Right forelimb (tissue), 1 donor: ENCODE measurements at places on chromosomes 12 and 14.

DNA sequence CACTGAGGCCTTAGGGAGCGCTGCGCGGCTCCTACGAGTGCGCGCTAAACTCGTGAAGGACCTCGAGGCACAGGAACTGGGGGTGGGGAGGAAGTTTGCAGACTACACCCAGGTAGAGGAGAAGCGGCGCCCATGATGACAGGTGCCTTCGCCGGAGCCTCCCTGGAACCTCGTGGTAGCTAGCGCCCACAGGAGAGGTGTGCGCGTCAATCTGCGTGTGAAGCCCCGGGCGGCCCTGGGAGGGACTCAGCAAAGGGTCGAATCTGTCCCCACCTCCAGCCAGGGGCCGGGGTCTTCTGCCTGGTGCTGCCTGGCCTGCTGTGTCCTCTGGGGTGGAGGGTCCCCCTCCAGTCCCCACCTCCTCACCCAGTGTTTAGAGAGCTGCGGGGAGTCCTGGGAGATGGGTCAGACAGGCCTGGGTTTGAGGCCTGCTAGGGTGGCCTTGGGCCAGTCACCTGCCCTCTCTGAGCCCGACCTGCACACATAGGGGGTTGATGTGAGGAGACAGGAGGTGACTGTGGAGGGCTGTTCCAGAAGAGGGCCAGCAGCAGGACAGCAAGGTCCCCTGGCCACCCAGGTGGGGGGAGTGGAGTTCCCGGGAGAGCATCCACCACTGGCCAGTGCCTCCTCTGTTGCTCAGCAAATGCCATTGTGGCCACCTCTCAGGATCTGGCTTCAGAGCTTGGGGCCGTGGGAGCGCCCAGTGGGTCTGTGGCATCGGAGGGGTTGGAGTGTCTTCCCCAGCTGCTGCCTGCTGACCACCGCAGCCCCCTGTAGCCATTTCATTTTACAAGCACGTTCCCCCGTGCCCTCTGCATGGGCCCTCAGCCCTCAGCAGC lies 20.2 kb upstream of the KIF26A start:
- DNase-seq = peak; percentile 35

GRCh38 chr14:100665511-100666032 lies 61.1 kb upstream of the DLK1 start:
- DNase-seq = no peak

GRCh38 chr14:90905531-90905930 lies 89.3 kb upstream of the TTC7B start:
- DNase-seq = no peak

DNA sequence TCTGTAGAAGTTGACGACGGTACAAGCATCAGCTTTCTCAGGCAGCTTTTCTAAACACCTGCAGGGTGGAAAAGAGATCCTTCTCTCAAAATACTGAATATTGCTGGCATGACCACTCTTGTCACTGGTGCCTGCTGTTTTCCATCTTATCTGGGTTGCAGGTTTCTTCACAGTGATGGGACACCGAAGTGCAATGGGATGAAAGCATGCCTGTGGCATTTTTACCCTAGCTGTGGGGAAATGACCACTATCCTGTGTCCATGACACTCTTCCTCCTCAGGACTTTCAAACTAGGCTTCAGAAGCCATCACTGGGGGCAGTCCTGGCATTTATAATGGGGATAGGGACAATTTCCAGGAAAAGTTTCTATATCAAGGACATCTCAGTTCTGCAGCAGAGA lies 98.5 kb downstream of the ETV6 start:
- DNase-seq = no peak

DNA sequence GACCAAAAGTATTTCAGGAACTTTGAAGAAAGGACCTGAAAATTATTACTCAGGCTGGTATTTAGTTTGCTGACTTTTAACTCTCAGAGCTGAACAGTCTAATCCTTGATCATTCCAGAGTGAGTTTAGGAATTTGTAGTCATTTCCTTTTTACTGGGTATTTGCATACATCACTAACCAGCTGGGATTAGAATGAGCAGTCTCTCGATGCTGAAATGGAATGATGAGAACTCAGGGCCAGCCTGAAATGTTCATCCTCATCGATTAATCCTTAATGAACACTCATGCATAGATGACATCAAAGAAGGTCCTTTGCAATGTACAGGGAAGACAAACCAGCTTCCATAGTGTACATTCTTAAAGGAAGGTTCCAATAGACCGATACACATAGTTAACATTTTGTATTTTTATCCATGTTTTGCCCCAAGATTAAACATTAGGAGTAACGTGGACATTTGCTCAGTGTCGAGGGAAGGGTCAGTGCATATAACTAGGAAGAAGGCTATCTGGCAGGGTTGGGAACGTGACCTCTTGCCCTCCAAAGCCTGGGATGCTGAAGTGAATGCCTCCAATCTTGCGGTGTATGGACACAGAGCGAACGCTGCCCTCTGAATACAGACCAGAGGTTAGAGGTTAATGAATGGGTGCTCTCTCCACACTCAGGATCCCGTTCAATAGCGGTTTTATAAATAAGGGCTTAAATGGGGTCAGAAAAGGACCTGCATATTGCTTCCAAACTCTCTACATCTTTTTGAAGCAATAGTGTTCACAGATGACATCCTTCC lies 14.5 kb downstream of the FBXL14 start:
- no peak for DNase-seq

- no peak for DNase-seq
Observed at GRCh38 chr14:103547941-103548462, 14.5 kb downstream of the BAG5 start.

DNA sequence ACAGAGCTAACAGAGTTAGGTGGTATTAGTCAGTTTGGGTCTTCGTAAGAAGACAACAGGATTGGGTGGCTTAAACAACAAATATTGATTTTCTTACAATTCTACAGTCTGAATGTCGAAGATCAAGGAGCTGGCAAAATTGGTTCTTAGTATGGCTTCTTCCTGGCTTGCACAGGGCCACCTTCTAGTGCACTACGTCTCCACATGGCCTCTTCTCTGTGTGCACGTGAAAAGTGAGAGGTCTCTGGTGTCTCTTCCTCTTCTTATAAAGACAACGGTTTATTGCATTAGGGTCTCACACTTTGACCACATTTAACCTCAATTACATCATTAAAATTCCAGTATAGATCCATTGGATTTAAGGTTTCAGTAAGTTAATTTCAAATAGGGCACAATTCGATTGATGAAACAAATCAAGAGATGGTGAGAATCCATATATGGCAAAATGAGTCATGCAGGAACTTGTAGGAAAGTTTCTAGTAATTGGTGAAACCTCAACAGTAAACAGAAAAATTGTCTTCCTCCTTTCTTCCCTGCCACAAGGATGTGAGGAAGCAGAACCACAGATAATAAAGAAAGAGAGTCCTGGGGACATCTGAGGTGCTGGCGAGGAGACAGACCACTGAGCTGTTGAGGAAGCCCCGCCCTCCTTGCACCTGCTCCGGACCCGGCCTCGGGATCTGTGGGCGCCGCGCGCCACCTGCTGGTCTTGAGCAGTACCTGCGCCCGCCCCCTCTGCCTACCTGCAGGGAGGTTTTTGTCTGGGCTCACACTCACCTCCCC lies 846.7 kb downstream of the TMEM121 start:
- DNase-seq = no peak

DNA sequence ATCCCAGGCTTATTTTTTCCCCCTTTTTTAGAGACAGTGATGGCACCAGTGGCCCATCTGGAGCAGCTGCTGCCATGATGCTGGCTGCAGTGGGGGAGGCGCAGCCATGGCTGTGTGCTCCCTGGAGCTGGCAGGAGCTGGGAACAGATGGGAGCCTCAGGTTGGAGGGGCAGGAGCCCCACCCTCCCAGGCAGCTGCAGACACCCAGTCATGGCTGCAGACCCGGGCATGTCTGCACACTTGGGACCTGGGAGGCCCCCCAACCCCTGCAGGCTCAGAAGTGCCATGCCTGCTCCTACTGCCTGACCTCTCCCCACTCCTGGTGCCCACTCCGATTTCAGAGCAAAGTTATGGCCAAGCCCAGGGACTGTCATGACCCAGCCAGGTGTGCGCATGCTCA lies 25.1 kb downstream of the CDKL1 start:
- DNase-seq = no peak

GRCh38 chr12:39070775-39071174 lies 165.4 kb upstream of the CPNE8 start:
- no peak for DNase-seq

DNA sequence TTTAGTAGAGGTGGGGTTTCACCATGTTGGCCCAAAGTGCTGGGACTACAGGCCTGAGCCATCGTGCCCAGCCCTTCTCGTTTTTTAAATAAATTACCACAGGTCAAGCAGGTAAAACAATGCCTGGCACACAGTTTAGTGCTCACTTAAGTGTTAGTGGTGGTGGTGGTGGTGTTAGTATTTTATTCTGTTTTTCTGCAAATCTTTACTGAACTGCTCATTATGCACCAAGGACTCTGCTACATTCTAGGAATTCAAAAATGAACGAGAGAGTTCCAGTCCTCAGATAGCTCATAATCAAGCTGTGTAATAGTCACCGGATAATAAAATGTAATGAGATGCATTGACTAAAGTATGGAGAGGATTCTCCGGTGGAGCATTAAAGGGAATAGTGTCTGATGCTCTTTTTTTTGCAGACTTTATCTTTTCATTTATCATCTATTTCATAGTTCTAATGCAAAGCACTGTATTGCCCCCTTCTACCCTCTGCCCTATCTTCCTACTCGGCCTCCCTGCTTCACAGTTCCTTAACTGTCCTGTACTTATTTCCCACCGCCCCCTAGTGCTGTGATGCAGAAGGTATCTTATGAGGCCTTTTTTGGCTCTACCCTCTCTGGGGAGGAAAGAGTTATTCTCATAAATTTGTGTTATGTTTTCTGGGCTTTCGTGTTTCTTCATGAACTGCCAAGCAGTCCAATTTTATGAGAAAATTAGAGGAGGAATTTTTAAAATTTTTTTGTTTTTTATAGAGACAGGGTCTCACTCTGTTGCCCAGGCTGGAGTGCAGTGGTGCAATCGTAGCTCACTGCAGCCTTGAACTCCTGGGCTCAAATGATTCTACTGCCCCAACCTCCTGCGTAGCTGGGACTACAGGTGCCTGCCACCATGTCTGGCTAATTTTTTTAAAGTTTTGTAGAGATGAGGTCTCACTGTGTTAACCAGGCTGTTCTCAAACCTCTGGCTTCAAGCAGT lies 1.0 kb downstream of the ITFG2 start:
- DNase-seq = no peak

DNA sequence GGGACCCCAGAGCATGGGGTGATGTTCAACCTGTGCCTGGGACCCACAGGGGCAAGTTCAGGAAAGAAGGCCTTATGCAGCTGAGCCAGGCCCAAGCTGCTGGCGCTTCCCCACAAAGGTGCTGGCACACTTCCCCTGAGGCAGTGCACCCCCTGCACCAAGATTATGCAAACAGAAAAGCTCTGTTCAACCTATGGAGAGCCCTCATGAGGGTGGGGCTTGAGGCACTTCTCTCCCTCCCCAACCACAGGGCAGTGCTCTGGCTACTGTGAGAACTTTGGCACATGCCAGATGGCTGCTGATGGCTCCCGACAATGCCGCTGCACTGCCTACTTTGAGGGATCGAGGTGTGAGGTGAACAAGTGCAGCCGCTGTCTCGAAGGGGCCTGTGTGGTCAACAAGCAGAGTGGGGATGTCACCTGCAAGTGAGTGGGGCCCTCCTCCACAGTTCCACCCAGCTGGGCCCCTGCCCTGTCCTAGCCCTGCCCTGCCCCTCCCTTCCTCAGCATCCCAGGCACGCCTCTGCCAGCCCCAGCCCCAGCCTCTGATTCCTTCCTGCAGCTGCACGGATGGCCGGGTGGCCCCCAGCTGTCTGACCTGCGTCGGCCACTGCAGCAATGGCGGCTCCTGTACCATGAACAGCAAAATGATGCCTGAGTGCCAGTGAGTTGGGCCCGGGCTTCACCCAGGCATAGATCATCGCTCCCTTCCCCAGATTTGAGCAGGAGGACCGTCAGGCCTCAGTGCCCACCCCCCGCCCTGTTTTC lies 5.5 kb upstream of the NXPH4 start:
- DNase-seq = no peak

GRCh38 chr12:94553130-94553519 lies 93.5 kb upstream of the CEP83 start:
- DNase-seq = no peak

DNA sequence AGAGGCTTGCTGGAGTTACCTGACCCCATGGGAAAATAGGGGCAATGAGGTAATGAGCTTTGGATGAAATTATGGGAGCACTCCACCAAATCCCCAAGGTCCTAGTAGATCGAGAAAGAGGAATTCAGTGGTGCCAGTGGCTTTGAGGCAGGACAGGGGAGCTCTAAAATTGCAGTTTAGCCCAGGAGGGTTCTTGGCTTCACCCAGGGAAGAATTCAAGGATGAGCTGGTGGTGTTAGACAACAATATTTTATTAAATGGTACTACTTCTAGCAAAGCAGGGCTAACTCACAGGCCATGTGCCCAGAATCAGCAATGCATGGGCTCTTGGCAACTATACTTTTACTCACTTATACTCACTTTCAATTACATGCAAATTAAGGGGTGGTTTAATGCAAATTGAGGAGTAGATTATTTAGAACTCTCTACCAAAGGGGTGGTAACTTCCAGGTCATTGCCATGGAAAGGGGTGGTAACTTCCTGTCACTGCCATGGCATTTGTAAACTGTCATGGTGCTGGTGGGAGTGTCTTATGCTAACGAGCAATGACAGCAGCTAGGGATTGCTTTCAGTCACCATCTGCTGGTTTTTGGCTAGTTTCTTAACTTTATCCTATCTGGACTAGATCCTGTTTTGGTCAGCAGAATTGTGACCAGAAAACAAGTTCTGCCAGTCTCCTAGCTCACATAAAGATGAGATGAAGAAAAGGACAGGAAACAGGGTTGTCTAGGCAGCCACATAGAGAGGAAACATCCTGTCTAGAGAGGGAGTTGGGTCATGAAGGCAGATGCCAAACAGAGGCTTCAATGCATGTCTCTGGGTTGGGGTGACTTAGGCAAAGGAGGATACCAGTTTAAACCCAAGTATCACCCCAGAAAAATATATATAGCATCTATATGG lies 64.7 kb downstream of the ZNF641 start:
- no peak for DNase-seq

- no peak for DNase-seq
Observed at GRCh38 chr12:24591079-24591626, 357.7 kb downstream of the BCAT1 start.

- DNase-seq = no peak
Observed at GRCh38 chr12:48037267-48037915, 33.1 kb upstream of the COL2A1 start.

DNA sequence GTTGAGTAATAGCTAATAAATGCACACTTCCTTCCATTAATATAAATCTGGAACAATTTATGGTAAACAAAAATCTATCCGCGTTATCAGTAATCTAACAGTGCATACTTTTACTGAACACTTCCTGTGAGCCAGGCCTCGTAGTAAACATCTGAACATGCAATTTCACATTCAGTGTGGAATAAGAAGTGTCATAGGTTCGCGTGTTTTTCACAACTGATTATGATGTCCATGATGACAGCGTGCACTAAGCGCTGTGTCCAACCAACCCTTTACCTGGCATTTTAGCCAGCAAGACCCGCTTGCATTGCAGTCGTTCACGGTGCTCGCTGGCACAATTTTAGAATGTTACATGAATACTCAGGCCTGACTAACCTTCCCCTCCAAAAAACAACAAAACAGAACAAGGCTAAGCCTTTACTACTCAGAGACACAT lies 2.1 kb downstream of the PNMA1 start:
- DNase-seq = no peak
